HCT116 (cell line): ENCODE measurements at places on chromosomes 5 and 9.

- DNase-seq, result no peak
Measured at GRCh38 chr5:52623291-52623690, 164.4 kb upstream of the ITGA1 start.

DNA sequence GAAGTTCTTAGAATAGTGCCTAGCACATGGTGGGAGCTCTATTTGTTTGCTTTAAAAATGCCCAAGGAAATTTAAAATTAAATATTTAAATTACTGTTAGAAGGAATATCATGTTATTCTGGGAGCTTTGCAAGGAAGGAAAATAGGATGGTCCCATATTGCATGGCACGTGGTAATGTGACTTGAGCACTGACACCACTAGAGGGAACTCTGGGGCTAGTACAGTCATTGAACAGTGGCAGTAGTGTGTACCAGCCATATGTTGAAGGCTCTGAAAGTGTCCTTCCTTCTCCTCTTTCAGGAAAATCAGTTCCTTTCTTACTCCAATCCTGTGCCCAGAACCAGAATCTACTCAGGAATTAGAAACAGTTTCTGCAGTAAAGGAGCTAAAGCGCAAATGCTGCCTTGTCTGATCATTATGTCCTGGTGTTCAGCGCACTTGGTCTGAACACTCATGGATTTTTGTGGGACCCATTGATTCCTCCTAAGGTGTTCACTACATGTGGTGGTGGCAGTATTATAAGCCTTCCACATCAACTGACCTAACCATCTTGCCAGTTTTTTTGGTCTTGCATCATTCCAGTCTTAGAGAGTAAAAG lies 54.1 kb downstream of the GDA start:
- peak; percentile 28 for DNase-seq

GRCh38 chr9:127015921-127016512 lies 101.4 kb downstream of the RALGPS1 start:
- DNase-seq, result no peak

DNA sequence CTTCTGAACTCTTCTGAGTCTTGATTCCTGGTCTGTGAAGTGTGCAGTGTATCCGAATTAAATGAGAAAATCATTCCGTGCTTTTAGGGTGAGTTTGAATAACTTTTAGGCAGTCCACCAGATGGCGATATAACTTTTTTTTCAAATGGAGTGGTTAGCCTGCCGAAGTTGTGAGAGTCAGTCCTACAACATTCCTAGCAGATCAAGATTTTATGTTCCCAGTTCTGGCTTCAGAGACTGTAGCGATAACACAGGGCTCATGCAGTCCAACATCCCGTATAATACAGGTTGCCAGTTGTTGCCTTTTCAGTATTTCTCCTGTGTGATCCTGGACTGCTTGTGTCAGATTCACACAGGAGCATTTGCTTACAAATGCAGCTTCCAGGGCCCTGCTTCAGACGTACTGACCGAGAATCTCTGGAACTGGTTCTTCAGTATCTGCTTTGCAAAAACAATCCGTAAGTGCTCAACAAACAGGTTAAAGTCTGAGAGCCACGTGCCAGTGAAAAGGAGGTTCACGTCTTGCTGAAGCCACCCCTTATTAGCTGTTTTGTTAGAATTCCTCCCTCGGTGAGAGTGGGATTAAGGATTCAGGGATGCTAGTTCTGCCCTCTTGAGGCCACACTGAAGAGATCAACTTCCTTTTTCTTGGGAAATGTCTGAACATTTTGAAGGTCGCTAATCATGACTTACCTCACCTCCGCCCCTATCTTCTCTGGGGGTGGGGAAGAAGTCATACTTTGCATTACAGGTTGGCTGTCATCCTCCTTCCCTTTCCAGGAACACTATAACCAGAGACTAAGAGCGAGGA lies 22.8 kb downstream of the SMIM3 start:
- peak; percentile 51 for DNase-seq

DNA sequence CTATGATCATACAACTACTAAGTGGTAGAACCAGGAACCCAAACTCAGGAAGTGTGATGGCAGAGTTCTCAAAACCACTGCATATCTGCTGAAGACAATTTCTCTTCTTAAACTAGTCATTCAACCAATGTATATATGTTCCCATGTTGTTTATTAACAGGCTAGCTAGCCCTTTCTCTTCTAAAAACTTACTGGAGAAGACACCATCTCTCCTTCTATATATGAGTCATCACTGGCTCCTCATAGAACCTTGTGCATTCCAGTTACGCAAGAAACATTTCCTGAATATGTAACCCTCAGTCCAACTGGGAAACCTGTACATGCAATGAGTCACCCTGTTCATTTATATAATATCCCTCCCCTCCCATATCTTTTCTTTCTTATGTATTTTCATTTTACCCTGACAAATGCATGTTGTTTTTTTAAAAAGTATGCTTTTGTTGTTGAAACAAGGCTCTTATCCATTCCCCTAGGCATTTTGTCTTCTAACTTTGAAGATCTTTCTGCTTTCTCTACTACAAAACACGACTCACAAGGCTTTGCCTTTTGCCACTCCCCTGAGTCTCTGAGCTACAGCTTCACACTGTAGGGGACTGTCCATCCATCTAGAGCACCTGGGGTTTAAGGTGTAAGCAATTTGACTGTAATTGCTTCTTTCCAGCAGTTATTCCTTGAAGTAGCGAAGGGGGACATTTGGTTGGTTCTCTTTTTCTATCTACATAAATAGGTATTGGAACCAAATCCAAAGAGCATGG lies 119.5 kb downstream of the ANXA1 start:
- peak; percentile 10 for DNase-seq

DNA sequence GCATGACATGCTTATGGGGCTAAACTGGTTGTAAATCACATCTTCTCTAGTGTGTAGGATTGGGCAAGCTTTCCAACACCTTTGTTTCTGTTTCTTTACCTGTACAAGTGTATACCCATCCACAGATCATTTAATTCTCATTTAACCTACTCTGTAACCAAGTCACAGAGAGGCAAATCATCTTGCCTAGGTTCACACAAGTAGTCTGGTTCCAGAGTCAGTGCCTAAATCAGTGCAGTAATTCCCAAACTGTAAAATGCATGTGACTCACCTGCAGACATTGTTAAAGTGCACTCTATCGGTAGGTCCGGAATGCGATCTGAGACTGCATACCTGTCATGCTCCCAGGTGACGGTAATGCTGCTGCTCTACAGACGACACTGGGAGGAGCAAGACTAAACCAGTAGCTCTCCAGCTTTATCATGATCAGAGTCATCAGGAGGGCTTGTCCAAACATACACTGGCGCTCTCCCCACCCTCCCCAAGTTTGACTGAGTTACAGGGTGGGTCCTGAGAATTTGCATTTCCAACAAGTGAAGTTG lies 107.9 kb upstream of the FREM1 start:
- no peak for DNase-seq

DNA sequence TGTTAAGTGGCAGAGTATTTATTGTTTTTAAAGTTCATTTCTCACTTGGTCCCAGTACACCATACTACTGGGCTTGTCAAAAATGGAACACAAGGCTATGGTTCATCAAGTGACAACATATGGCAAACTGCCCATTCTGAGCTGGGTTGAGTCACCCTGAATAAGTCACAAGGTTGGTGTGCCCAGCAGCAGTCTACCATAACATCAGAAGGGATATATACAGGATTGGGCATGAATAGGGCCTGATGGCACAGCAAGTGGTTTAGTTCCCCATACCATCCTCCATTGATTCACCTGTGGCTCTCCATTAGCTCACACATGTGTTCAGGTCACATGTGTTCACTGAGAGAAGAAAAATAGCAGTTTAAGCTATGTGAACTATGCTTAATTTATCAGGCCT lies 249.8 kb upstream of the PRDM9 start:
- no peak for DNase-seq

GRCh38 chr5:34838785-34839714 lies at the start of gene TTC23L:
Gene TTC23L (plus strand): TSS chr5:34839164. CDS start chr5:34840672, 1,508 bp downstream.
- peak; percentile 60 for DNase-seq

- DNase-seq, result no peak
Measured at GRCh38 chr5:16806711-16807546, 129.2 kb downstream of the MYO10 start.

GRCh38 chr5:124080256-124080655 lies 568.3 kb downstream of the CSNK1G3 start:
- no peak for DNase-seq
